ENCODE measurements at places on chromosomes 4 and X. TPM values are rescaled to one million over a fixed set of nuclear protein-coding genes. Genes with fewer than 3 reads are reported as not detected.

DNA sequence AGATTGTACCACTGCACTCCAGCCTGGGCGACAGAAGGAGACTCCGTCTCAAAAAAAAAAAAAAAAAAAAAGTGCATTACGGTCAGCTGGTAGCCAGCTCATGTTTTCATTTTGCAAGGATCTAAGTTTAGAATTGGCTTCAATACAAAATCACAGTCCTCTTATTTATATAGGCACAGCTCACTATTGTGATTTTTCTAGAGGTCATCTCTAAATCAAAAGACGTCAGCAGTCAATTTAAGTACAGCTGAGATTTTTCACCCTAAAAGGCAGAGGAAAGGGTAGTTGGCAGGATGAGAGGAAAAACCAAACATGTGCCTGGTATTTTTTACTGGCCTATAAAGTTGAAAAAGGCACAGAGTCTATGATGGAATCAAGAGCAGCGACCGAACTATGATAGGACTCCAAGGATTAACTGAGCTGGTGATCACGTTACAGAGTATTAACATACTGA is 30.8 kb downstream of the ASB5 start:
- H3K4me1 ChIP-seq = no peaks in the 10 kb centered on the region
- no peak for DNase-seq
- H3K36me3 ChIP-seq = no peaks in the 10 kb centered on the region

GRCh38 chr4:158807691-158808090 is 38.9 kb downstream of the FNIP2 start:
- no peak for DNase-seq
- H3K27ac ChIP-seq = peak overlapping the region; percentile 49
- H3K27me3 ChIP-seq = no peaks in the 10 kb centered on the region
- H3K4me1 ChIP-seq = peaks cover 54% of the 10 kb centered on the region
- no peaks in the 10 kb centered on the region for H3K36me3 ChIP-seq

DNA sequence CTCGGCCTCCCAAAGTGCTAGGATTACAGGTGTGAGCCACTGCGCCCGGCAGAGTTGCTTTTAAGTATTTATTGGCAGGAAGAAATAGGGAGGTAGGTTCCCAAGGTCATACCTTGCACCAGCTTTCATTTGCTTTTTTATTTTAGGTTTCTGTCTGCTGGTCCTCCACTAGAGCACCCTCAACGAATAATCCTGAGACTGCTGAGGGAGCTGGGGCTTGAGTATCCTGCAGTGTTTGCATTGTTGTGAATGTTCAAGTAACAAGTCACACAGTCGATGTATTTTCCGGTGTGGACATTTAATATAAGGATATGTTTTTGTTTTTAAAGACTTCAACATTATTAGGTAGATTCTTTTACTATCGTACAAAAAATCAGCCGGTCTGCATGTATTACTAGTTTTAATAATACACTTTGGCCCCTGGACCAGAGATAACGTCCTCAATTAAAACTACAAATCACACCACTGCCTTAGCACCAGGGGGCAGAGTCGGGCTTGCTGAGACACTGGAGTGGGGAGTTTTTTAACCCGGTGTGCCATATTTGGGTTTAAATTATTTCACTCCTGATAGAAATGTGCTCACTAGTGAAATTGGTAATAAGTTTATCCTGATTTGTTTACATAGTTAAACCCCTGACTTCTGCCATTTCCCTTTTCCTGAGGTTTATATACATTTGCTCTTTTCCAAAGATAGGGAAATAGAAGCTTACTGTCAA is 11.6 kb downstream of the SMIM20 start:
- no peak overlapping the region for H3K27ac ChIP-seq
- H3K36me3 ChIP-seq = no peaks in the 10 kb centered on the region
- no peaks in the 10 kb centered on the region for H3K27me3 ChIP-seq
- H3K4me3 ChIP-seq = no peak overlapping the region
- H3K4me1 ChIP-seq = peaks cover 26% of the 10 kb centered on the region

CCSER1 gene
- total RNA-seq = 14.5 TPM

DNA sequence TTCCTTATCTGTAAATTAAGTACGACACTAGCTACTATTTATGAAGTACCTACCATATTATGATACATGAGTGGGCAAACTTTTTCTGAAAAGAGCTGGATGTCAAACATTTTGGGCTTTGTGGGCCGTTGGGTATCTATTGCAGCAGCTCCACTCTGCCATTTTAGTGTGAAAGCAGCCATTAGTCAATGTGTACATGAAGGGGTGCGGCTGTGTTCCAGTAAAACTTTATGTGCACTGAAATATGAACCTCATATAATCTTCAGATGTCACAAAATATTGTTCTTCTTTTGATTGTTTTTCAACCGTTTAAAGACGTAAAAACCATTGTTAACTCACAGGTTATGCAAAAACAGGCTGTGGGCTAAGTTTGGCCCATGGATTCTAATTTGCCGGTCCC is 14.1 kb downstream of the PRPS2 start:
- H3K36me3 ChIP-seq = no peaks in the 10 kb centered on the region
- H3K4me1 ChIP-seq = no peaks in the 10 kb centered on the region
- H3K27me3 ChIP-seq = no peaks in the 10 kb centered on the region
- H3K4me3 ChIP-seq = no peak overlapping the region
- H3K27ac ChIP-seq = no peak overlapping the region
- DNase-seq = no peak

DNA sequence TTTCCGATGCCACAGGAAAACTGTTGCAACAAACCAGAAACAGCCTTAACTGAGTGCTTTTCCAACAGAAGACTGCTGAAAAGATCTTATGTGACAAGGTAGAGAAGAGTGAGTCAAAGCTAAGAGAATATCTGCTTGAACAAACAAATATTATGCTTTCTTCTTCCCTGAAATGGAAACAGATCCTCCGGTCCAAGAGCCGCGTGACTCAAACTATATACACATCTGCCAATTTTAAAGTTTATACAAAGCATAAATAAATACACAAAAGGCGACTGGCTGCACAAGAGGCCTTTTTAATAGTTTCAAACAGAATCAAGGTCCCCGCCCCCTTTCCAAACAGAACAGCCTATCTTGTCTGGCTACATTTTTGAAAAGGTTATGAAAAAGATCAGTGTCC is 329.7 kb upstream of the F9 start:
- H3K4me3 ChIP-seq = no peak overlapping the region
- H3K4me1 ChIP-seq = no peaks in the 10 kb centered on the region
- no peaks in the 10 kb centered on the region for H3K27me3 ChIP-seq
- DNase-seq = no peak

- no peaks in the 10 kb centered on the region for H3K36me3 ChIP-seq
- H3K27ac ChIP-seq = no peak overlapping the region
- no peaks in the 10 kb centered on the region for H3K4me1 ChIP-seq
Observed at GRCh38 chr4:98319021-98319420, 57.8 kb downstream of the RAP1GDS1 start.

DNA sequence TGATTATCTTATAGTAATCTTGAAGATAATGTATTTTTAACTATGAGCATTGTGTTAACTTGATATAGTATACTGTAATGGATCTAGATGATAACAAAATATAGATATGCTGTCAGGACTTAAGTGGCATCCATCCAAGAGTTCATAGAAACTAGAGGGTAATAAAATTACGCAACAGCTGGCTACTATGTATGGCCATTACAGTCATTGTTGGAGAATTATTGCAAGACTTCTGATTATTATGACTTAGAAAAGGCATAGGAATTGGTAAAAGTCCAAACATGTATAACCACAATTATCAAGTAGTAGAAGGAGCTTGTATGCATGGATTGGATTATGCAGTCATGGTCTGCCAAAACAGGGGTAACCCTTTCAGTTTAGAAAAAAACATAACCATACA is 9.5 kb downstream of the OGT start:
- no peak overlapping the region for H3K27ac ChIP-seq
- no peaks in the 10 kb centered on the region for H3K36me3 ChIP-seq
- H3K4me1 ChIP-seq = peaks cover 48% of the 10 kb centered on the region

- no peak for DNase-seq
- H3K4me3 ChIP-seq = no peak overlapping the region
- H3K27me3 ChIP-seq = no peaks in the 10 kb centered on the region
- no peaks in the 10 kb centered on the region for H3K4me1 ChIP-seq
- no peak overlapping the region for H3K27ac ChIP-seq
Observed at GRCh38 chr4:12123707-12124106, 695.0 kb upstream of the HS3ST1 start.

DNA sequence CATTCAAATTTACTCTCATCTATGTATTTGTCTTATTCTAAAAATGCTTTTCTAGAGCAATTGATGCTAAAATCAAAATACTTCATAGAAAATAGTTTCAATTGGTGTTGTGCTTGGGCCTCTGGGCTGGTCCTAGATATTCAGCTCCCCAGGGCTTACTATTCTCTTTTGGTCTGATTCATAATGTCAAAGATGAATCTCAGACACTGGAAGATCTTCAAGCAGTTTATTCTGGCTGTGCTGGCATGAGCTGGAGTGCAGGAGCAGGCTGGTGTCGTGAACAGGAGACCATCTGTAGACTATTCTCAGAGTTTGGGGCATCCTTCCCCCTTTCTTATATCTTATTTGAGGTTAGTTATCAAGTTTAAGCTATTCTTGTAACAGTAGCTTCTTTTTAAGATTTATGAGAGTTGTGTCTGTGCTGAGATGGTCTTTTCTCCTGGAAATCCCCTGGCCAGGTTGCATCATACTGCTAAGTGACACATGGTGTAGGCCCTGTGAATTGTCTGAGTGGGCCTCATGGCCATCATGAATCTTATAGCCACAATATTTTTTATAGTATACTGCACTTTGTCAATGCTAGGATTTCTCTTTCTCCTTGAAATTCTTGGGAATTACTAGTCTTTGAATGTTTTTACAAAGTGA is 1624.0 kb upstream of the IGFBP7 start:
- no peaks in the 10 kb centered on the region for H3K36me3 ChIP-seq
- H3K4me3 ChIP-seq = no peak overlapping the region

GRCh38 chr4:138449938-138450337 is 207.8 kb upstream of the SLC7A11 start:
- H3K4me3 ChIP-seq = no peak overlapping the region
- H3K27me3 ChIP-seq = no peaks in the 10 kb centered on the region
- H3K36me3 ChIP-seq = no peaks in the 10 kb centered on the region
- no peak overlapping the region for H3K27ac ChIP-seq
- H3K4me1 ChIP-seq = no peaks in the 10 kb centered on the region
- DNase-seq = no peak

ATP2B3 gene
- total RNA-seq = not detected

DNA sequence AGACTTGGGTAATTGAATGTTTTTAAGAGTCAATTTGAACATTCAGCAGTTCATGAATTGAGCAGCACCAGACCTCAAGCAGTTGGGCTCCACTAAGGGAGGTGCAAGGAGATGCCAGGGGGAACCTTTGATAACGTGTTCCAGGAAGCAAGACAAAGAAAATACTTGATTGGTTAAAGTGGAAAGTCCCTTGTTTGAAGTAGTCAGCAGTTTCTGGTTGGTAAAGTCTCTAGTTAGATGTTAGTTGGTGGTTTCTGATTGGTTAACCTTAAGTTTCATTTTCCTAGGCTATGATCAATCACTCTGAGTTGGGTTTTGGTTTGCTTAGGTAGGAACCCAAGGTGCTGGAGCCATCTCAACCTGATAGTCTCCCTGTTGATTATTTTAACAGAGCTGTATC is 4.0 kb downstream of the HERC6 start:
- no peak overlapping the region for H3K4me3 ChIP-seq
- no peaks in the 10 kb centered on the region for H3K36me3 ChIP-seq
- H3K27ac ChIP-seq = peak overlapping the region; percentile 10
- DNase-seq = no peak
- no peaks in the 10 kb centered on the region for H3K27me3 ChIP-seq
- H3K4me1 ChIP-seq = no peaks in the 10 kb centered on the region

REELD1 gene
- 0.78 TPM for total RNA-seq

- H3K27ac ChIP-seq = no peak overlapping the region
- no peak for DNase-seq
Observed at GRCh38 chr4:41381384-41381783, 124.7 kb downstream of the UCHL1 start.

Measured in body of pancreas (tissue), 4 donors.